ENCODE measurements at places on chromosomes 1 and 21.

DNA sequence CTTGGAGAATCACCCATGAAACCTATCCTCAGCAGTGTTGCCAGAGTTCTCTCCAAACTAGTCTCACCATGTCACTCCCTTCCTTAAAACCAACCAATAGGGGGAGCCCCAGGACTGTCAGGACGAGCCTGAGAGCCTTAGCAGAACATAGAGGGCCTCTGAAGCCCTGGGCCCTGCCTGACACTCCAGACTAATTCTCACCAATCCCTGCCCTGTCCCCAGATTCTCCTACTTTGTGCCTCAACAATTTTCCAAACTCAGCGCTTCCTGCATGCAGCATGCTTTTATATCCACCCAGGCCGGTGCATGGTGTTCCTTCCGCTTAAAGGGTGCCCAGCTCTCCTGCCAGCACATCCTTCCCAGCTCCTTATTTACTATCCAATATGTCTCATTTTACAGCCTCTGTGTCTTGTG lies 42.7 kb downstream of the HSD3B1 start:
- peak; percentile 44 for DNase-seq

DNA sequence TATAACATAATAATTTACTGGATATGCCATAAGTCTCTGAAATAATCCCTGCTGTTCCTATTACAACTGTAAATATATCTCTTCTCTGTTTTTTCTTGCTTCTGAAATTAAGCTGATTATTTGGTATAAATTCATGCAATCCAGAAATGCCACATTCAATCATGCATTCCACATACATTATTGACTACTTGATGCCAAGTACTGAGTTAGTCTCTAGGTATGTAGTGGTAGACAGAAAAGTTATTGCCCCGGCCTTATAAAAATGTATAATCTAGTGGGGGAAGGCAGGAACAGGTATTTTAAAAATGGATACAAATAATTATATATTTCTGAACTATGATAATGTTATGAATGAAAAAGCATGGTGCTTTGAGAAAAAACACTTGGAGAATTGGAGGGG lies 338.6 kb upstream of the SNX7 start:
- DNase-seq = no peak

GRCh38 chr1:89606227-89606980 lies 26.5 kb upstream of the LRRC8C start:
- DNase-seq = no peak

DNA sequence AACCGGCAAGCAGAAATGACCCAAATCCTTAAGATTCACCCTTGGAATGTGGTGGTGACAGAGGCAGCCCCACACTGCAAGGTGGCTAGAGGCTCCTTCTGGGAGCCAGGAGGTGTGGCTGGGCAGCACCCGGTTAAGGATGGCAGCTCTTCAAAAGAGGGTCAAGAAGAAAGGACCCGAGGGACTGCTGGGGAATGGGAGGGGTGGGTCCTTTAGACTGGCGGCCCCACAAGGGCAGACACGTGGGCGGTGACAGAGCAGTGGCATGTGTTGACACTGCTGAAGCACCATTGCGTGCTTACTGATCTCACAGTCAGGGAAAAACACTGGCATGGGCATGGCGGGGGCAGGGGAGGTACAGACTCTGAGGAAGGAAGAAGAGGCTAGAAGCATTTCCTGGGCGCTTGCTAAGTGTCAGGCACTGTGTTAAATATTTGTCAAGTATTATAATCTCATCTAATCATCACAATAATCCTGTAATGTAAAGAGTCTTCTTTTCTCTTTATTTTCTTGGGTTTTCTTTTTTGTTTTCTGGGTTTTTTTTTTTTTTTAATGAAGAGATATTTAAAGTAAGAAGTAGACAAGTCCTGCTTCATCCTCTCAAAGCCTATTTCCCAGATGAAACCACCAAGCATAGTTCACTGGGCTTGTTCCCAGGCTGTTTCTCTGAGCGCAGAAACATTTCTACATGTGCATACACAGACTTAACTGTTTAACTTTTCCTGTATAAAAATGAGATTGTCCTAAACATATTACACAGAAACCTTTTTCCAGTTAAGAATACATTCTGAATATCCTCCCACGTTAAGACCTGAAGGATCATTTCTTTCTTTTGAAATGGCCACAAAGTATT lies 165.8 kb upstream of the EDN2 start:
- DNase-seq = no peak

DNA sequence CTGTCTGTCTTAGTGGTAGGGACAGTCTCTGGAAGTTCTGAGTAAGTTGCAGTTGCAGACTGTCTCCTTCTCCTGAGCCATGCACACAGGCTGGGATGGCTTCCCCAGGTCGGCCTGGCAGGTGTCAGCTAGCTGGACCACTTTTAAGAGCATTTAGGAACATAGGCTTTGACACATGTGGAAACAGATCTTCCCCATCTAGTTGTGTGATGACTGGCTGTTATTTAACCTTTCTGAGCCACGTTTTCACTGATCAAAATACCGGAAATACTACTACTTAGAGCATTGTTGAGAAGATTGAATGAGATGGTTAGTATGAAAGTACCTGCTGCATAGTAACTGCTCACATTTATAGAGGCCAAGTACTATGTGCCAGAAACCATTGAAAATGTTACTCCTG lies 6.2 kb upstream of the MAPKAPK2 start:
- DNase-seq = no peak

- no peak for DNase-seq
These were observed 7.5 kb downstream of the MIER1 start for GRCh38 chr1:66932291-66932690.

DNA sequence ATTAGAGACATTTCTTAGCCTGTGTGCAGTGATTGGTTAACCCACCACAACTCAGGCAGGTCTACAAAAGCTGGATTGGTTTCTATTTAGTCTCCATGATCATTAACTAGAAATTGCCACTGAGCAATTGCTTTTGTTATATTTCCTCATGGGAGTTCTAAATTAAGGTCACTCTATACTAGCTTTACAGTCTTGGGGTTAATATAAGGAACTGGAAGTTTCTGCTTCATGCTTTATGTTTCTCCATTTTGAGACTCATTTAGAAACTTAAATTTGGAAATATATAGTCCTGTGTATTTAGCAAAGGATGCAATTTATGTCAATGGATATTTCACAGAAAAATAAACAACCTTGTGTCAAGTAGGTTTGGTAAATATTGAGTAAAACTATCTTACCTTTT lies 137.5 kb downstream of the HLX start:
- DNase-seq = no peak

GRCh38 chr1:169698976-169699375 lies 12.4 kb downstream of the SELL start:
- DNase-seq = no peak

- DNase-seq = no peak
These were observed 48.4 kb downstream of the ADAMTS5 start for GRCh38 chr21:26918323-26919079.

DNA sequence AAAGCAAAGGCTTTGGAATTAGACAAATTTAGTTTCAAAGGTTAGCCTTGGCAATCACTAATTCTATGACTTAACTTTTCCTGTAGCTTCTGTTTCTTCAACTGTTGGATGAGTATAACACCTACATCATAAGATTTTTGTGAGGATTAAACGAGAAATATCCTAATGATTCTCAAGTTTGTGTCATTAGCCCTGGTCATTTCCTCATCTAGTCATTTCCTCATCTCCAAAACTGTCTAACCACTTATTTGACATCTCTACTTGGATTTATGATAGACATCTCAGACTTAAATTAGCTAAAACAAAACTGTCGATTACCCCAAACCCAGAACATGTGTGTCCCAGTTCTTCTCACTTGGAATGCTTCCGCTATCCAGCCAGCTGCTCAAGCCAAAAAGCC lies 80.2 kb upstream of the CHODL start:
- DNase-seq = no peak

GRCh38 chr1:15820478-15820877 lies 13.0 kb upstream of the UQCRHL start:
- no peak for DNase-seq

DNA sequence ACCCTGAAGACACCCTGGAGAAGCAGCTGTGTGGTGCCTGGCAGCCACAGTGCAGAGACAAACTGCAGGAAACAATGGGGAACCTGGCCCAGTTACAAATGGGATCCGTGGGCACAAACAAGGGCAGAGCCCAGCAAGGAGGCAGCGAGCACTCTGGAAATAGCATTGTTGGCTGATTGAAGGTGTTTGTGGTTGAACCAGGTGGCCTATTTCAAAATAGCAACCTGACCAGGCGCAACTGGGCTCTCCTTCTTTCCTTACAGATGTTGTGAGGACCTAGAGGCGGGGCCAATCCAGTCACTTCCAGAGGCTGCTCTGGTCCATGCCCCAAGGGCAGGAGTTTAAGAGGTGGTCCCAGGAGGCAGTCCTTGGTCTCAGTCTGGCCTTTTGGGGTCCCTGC lies 21.7 kb upstream of the ZBTB21 start:
- no peak for DNase-seq

DNA sequence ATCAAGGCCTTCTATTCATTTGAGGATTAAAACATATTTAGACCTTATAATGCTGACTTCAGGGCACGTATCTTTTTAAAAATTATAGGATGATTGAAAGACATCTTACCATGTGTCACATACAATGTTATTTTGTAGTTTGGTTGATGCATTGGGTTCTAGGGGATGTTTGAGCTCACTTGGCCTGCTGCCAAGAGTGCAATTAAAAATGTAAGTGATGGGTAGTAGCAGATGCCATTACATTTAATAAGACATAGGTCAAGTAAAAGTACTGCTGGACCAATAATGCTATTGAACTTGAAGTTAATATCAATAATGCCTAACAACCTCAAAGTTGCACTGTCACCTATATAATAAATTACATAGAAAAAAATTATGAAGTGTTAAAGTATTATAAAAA lies 616.5 kb upstream of the RGS18 start:
- no peak for DNase-seq

- DNase-seq = no peak
These were observed 56.0 kb upstream of the CNIH3 start for GRCh38 chr1:224559981-224560728.

- DNase-seq = no peak
These were observed 69.5 kb downstream of the TRIM11 start for GRCh38 chr1:228337031-228337564.

- peak; percentile 4 for DNase-seq
These were observed 39.7 kb downstream of the RIPK4 start for GRCh38 chr21:41726970-41727783.

- no peak for DNase-seq
These were observed 25.2 kb downstream of the LAMC1 start for GRCh38 chr1:183048087-183049085.

GRCh38 chr1:36763771-36764170 lies 270.5 kb downstream of the GRIK3 start:
- DNase-seq = no peak

DNA sequence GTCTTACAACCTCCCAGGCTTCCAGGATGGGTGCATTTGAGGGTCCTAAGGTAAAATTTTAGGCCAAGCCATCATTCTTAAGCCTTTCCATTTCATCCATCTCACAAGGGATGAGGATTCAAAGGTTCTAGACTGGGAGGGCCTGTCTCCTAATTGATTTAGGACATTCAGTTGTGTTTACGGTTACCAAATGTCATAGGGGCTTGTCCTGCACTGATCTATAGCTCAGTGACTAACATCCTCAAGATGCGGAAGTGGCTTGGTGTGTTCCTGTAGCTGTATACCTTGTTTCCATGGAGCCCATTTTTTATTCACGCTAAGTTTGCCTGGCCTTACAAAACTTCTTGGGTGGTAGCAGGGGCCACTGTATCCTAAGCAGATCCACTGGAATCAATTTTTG lies 52.8 kb downstream of the DUSP10 start:
- no peak for DNase-seq

- no peak for DNase-seq
These were observed 68.4 kb upstream of the IPO9 start for GRCh38 chr1:201760516-201760915.

DNA sequence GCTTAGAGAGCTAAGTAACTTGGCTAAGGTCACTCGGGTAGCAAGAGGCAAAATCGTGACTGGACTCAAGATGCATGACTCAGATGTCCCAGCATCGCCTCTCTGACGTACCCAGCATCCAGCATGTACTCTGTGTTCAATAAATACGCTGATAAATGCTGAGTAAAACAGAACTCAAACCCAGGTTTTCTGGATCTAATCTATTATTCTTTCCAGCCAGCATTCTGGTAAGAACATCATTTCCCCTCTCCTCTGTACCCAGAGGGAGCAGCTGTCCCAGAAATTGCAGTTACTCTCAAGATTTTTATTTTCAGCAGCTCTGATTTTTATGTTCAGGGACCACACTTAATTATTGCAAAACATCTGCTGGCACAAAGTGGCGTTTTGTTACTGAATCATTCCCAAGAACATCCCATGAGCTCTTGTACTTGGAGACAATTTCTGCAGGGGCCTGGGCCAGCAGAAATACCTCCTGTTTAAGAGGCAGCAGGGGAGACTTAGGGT lies 249.0 kb downstream of the PRDM2 start:
- DNase-seq = peak; percentile 68

DNA sequence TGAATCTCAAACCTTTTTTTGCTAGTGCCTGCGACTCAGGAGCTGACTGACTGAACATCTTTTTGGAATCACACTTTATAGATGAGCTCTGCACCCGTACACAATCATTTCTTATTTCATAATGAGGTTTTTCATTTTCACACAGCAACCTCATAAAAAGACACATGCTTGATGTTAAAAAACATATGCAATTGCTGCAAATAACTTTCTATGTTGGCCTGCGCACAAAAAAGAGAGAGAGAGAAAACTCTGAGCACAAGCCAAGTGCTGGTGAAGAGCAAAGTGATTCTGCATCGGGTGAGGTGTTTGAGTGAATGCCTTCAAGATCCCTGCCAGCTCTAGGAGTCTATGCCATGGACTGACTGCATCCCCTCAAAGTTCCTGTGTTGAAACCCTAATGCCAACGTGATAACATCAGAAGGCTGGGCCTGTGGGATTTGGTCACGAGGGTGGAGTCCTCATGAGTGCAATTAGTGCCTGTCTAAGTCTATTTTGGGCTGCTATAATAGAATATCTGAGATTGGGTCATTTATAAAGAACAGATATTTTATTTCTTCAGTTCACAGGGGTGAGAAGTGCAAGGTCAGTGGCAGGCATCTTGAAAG lies 36.6 kb downstream of the C1orf87 start:
- no peak for DNase-seq

GRCh38 chr21:28138272-28138671 lies 854.4 kb downstream of the LTN1 start:
- DNase-seq = no peak

GRCh38 chr1:102472520-102472919 lies 475.8 kb upstream of the OLFM3 start:
- DNase-seq = peak; percentile 8

DNA sequence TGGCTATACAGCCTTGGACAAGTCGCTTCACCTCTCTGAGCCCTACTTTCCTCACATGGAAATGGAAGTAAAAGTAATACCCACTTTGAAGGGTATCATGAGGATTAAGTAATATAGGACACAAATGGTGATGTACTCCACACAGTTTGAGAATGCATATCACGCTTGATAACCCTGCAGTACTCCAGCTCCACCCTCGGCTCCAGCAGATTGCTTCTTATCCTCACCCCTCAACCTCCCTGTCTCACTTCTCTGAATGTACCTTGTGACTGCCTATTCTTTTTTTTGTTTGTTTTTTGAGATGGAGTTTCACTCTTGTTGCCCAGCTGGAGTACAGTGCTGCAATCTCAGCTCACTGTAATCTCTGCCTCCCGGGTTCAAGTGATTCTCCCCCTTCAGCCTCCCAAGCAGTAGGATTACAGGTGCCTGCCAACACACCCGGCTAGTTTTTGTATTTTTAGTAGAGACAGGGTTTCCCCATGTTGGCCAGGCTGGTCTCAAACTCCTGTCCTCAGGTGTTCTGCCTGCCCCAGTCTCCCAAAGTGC lies 55.5 kb downstream of the LDLRAD2 start:
- DNase-seq = no peak

GRCh38 chr1:64877151-64877550 lies 89.2 kb downstream of the JAK1 start:
- DNase-seq = no peak

Measured in forelimb muscle (tissue), 1 donor.